ENCODE measurements at places on chromosomes 1 and 21.

GRCh38 chr1:100304227-100304626, 38.2 kb downstream of the RTCA start:
- no peak for DNase-seq

GRCh38 chr1:182957902-182958395, 5.0 kb upstream of the SHCBP1L start:
- DNase-seq, result no peak

- no peak for DNase-seq
Observed at GRCh38 chr1:158813164-158813563, 18.0 kb upstream of the MNDA start.

- DNase-seq, result no peak
Observed at GRCh38 chr1:213724640-213725536, 262.9 kb upstream of the PROX1 start.

DNA sequence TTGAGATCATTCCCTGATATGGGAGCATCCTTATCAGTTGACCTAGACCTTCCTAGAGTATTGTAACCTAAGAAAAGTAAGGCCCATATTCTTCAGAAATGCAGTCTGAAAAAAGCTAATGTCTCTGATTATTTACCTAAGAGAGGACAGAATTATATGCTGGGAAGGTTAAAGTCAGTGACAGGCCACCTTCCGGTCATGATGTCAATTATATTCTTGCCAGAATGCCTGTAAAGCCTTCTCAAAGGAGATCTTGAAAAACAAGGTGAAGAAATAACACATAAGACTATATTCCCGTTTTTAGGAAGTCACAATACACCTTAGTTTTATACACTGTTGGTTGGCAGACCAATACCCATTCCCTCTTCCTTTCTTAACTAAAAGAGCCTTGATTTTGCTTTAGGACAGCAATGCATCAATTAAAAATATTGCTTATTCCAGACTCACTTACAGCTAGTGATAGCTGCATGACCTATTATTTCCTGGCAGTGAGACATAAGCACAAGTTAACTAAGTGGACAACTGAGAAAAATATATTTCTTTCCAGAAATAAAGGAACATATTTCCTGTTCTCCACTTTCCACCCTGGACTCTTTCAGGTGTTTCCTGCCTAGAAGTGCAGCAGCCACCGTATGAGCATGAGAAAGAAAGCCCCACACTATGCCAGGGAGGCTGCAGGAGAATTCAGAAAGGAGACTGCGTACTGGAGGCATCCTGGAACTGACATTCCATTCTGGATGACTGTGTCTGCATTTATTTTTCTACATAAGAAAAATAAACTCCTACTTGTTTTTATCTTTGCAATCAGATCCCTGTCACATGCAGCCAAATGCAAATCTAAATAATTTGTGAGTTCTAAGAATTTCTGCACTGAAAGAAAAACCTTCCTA, 332.9 kb upstream of the PTBP2 start:
- DNase-seq, result no peak

DNA sequence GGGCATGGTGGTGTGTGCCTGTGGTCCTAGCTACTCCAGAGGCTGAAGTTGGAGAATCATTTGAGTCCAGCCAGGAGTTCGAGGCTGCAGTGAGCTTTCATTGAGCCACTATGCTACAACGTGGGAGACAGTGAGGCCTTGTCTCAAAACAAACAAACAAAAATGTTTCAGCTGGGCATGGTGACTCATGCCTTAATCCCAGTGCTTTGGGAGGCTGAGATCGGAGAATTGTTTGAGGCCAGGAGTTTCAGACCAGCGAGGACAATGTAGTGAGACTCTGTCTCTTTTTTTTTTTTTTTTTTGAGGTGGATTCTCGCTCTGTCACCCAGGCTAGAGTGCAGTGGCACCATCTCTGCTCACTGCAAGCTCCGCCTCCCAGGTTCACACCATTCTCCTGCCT, 5.0 kb upstream of the RPL5 start:
- no peak for DNase-seq

DNA sequence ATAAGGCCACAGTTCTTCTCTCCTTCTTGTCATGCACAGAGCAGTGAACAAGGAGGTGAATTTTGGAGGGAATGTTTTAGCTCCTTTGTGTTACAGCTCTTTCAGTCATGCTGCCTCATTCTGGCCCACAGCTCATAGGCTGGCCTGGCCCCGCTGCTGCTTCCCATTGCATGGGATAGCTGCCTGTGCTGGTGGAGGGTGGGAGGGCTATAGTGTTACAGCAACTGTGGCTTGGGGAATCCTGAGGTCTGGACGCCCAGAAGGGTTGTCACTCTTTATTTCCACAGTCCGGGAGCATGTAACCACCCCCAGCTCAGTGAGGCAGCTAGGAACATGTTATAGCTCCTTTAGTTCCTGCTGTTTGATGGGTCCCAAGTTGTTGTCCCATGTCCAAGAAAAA, 210.3 kb downstream of the AMY1C start:
- DNase-seq, result no peak

GRCh38 chr1:227166559-227166958, 151.7 kb downstream of the CDC42BPA start:
- DNase-seq, result no peak

GRCh38 chr1:31874942-31875341, 59.1 kb upstream of the SPOCD1 start:
- DNase-seq, result no peak

DNA sequence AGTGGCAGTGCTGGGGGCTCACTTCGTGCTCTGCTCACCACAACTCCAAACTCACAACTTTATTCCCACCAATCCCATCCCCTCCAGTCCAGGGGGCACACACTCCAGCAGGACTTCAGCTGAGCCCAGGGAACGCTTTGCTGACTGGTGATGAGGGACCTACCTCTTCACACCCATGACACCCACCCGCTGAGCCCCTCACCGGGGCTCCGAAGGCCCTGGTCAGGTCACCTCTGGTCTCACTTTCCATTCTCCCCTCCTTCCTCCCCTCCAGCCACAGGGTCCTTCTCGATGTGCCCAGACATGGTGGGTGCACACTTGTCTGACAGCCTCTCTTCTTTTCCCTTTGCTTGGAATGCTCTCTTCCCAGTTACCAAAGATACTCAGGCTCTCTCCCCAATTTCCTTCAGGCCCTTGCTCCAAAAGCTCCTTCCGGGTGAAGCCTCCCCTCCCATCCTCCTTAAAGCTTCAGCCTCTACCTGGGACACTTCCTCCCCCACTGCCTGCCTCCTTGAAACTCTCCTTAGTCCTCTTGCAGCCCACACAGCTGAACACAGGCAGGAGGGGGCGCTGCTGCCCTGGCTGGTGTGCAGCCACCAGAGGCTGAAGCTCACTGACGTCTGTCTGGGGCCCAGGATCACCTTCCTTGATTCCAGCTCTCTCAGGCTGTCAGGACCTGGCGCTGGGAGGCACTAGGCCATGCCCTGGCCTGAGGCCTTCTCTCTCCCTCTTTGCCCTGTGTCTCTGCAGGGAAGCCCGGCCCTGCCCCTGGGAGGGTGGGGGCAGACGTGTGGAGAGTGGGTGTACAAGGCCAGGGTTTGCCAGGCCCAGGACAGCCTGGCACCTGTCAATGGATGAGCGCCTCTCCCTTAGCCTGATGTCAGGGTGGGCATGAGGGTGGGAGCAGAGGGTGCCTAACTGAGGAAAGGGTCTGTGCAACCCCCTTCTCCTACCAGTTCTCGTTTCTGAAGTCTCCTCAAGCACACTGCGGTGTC, 1.6 kb downstream of the KCNE1 start:
- DNase-seq, result peak; percentile 54

DNA sequence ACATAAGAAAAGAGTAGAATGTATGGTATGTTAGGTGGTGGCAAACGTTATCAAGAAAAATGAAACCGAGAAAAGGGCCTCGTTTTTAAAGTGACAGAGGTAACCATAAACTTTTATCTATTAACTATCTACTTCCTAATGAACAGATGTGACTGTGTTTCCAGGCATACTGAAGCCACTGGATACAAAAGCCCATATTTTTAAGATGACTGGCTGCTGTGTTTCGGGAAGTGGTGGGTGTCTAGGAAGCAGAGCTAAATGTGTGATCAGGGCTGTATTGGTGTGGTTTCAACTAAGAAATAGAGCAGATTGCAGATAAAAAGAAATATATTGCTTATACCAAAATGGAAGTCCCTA, 71.8 kb downstream of the CHRM3 start:
- DNase-seq, result no peak

DNA sequence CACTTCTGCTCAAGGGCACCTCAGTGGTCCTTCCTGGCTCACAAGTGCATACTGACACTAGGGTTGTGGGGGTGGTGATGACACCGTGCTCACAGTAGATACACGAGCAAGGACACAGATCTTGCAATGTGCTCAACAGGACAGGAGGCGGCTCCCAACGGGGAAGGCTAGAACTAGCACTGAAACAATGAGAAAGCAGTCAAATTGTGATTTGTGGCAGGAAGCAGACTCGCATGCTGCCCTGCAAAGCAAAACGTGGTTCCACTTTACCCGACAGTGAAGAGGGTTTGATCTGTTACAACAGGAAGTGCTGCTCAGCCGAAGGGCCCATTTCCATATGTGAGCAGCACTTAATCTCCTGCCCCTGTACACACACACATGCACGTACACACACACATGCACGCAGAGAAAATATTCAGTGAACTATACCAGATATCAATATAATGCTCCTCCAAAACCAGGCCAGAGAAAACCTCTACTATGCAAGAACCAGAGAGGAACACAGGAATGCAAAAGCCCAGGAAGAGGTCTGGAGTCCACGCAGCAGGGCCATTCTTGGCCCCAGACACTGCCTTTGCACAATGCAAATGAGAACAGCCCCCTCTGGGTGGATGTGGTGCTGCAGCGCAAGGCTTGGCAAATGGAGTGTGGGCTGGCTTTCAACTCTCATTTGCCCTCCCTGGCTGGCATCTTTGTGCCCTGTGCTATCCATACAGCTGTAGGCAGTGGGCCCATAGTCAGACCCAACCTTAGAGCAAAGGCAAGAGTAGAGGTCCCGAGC, 47.1 kb downstream of the KANK4 start:
- no peak for DNase-seq

DNA sequence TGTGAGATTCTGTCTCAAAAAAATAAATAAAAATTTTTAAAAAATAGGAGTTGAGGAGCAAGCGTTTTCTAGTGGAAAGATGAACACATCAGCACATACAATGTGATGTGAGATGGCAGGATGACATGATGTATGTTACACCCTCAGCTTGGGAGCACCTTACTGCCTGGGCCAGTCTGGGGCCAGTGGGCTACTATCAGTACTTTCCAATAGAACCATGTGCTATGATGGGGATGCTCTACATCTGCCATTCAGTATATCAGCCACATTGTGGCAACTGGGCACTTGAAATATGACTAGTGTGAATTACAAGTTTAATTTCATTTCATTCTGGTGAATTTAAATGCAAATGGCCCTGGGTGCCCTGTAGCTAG, 156.0 kb downstream of the PGBD5 start:
- no peak for DNase-seq

- no peak for DNase-seq
Observed at GRCh38 chr1:201665036-201665435, 126.1 kb downstream of the NAV1 start.

- no peak for DNase-seq
Observed at GRCh38 chr1:72516264-72516663, 233.9 kb upstream of the NEGR1 start.

GRCh38 chr1:67434491-67434890, 4.3 kb upstream of the SERBP1 start:
- no peak for DNase-seq

- no peak for DNase-seq
Observed at GRCh38 chr21:44722731-44723130, 11.4 kb upstream of the TSPEAR start.

DNA sequence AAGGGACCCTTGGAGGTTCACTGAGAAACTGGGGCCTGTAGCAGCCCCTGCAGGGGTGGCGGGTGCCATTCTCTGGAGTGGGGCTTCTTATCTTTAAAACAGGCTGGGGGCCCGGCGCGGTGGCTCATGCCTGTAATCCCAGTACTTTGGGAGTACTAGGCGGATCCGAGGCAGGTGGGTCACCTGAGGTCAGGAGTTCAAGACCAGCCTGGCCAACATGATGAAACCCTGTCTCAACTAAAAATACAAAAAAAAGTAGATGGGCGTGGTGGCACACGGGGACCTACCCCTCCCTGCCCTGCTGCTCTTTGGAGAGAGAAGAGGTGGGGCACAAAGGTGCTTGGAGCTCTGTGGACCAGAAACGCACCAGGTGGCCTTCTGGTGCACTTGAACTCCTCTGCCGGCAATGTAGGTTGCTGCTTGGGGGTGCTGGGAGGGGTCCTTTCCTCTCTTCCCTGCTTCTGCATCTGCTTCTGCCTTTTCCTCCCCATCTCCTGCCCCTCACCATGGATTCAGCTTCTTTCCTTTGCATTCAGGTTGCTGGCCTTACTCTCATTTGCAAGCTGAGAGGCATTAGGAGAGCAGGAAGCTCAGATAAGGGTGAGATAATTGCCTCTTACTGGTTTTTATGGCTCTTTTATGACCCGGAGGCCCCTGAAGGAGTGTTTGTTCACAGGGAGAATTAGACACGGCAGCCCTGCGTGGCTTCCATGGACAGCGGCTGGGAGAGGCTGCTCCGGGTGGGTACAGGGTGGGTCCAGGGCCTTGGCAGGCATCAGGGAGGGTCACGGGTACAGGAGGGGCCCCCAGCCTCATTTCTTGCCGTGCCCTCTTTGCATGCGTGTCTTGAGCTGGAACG, 57.4 kb downstream of the ARHGEF10L start:
- no peak for DNase-seq

- no peak for DNase-seq
Observed at GRCh38 chr1:11539850-11540772, 61.2 kb downstream of the DISP3 start.

- DNase-seq, result no peak
Observed at GRCh38 chr1:159012495-159012894, 2.8 kb downstream of the IFI16 start.

- DNase-seq, result no peak
Observed at GRCh38 chr1:7884757-7885156, 31.9 kb upstream of the UTS2 start.

DNA sequence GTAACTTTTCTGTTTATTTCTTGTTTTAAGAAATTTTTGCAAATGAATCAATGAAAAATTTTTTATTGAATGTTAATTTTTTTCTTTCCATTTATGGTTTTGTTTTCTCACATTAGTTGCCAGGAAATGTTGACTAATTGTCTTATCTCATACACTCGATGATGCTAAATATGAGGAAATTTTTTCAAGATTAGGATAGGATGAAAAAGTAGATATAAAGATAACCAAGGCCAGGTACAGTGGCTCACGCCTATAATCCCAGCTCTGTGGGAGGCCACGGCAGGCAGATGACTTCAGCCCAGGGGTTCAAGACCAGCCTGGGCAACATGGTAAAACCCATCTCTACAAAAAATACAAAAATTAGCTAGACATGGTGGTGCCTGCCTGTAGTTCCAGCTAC, 12.6 kb downstream of the LAX1 start:
- no peak for DNase-seq

GRCh38 chr1:44327679-44328491, 27.2 kb downstream of the ERI3 start:
- no peak for DNase-seq

GRCh38 chr1:64967381-64967780, 1.0 kb upstream of the JAK1 start:
- DNase-seq, result no peak

GRCh38 chr1:64515427-64515826, 45.5 kb downstream of the CACHD1 start:
- DNase-seq, result no peak

All from GM18507 (cell line).